ENCODE measurements at places on chromosomes 16 and 17.
A peak's percentile ranks its signal among the peaks of the same experiment; 100 is the strongest.

DNA sequence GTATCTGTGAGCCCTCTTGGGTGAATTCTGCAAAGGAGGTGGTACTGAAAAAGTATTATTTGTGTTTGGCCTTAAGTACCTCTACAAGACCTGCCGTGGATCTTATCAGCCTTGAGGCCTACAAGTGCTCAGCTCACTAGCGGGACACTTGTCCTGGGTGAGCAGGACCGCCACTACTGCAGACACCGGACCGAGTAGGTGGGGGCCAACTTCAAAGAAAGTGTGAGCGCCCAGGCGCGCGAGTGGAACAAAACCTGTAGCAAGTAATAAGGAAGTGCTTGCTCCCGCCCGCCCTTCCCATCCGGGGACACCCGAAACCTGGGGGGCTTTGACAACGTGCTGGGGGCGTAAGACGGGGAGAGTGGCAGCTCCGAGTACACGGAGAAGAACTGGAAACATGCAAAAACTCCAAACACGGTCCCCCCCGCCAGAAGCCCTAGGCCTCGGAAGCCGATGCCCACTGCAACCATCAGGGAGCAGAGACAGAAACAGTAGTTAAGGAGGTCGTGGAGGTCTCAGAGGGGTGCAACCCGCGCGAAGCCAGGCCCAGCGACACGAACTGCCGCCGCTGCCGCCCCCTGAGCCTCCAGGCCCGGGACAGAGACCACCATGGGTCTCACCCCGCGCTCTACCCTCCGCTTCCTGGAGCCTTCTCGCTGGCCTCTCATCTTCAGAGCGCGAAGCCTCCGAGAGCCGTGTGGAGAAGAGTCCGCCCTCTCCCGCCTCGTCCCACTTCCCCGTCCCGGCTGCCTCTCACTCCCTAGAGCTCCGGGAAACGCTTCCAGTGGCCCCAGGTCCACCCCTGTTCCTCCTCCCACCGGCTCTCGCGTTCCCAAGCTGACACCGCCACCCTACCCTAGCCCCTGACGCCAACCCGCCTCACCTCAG, 537 bp downstream of the CNOT1 start:
- peak overlapping the region; percentile 86 for H3K4me3 ChIP-seq
- peaks cover 4% of the 10 kb centered on the region for H3K36me3 ChIP-seq
- H3K27ac ChIP-seq: peak overlapping the region; percentile 97
- DNase-seq: peak; percentile 87
- peaks cover 33% of the 10 kb centered on the region for H3K4me1 ChIP-seq

- DNase-seq: no peak
- H3K27ac ChIP-seq: no peak overlapping the region
- no peaks in the 10 kb centered on the region for H3K27me3 ChIP-seq
- no peak overlapping the region for H3K4me3 ChIP-seq
- no peaks in the 10 kb centered on the region for H3K36me3 ChIP-seq
- peaks cover 17% of the 10 kb centered on the region for H3K4me1 ChIP-seq
These were observed 30.2 kb upstream of the ABCC3 start for GRCh38 chr17:50604513-50604912.

DNA sequence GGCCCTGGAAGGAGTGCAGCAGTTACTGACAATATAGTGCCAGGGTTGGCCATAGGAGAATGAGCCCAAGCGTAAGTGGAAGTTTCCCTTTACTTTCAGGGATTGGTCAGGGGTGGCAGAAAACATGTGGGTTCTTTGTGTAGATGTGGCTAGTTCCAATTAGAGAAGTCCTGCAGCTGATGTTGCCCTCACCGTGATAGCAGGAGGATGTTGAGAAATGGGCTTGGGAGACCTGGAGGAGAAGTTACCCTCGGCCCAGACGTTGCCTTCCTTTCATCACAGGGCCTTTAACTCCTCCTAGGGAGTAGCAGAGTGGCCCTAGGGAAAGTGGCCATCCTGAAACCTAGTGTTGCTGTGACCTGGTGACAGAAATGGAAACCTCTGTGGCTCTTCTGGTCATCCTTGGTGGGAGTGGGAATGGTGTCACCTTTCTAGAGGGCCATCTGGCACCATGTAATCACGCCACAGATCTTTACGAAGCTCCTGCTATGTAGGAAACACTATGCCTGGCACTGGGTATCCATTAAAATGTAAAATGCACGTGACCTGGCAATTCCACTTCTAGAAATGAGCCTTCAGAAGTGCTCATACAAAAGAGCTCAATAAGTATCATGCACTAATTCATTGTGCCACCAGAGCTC, 6.7 kb downstream of the TMEM92 start:
- H3K27ac ChIP-seq: peak overlapping the region; percentile 24
- H3K4me3 ChIP-seq: no peak overlapping the region
- no peaks in the 10 kb centered on the region for H3K36me3 ChIP-seq
- DNase-seq: no peak
- H3K27me3 ChIP-seq: no peaks in the 10 kb centered on the region

DNA sequence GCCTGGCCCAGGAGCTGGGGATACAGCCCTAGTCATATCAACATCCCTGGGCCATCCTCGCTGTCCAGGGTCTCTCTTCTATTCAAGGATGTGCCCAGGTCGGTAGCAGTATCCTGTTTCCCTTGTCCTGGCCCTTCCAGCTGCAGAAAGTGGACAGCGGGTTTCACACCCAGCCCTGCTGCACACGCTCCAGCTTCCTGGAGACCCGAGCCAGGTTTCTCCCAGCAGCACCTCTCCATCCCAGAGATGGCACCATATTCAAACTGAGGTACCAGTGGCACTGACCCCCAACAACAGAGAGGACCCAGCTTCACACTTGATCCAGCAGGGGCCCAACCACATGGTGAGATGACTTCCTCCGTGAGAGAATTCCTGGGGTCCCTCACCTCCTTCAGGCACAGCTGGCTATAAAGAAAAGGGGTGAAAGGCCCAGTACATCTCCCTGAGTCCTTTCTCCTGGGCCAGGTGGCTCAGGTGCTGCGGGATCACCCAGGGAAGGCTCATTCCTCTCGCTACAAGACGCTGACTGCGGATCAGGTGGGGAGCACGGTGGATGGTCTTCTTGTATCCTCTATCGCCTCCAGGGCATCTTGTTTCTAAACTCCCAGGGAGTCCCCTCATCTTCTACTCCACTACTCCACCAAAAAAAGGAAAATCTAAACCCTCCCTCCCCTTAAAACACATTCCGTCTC, 1.4 kb downstream of the CUEDC1 start:
- no peaks in the 10 kb centered on the region for H3K36me3 ChIP-seq
- H3K27me3 ChIP-seq: no peaks in the 10 kb centered on the region
- peaks cover 58% of the 10 kb centered on the region for H3K4me1 ChIP-seq
- no peak for DNase-seq

DNA sequence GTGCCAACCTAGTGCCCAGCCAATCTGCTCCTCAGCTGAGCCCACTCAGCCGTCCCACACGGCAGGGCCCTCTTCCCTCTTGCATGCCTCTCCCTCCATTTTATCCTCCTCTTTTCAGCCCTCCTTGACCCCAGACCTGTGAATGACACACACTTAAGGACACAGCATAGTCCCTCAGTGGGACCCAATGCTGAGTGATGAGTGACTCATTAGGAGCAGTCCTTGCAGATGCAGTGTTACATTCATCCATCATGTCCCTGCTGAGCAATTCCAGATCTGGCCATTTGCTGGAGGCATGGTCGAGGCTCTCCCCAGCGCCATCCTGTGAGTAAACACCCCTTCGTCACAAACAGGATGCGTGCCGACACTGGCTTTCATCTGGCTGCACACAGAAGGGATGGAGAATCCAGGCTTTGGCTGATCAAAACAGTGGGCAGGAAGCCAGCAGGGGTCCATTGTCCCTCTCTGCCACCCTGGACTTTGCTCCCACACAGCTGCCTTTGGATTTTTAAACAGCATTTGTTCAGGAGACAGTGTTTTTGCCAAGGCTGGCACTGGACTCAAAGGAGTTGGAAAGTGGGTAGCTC, 122.6 kb downstream of the AXIN2 start:
- DNase-seq: no peak
- no peak overlapping the region for H3K4me3 ChIP-seq
- no peaks in the 10 kb centered on the region for H3K36me3 ChIP-seq

DNA sequence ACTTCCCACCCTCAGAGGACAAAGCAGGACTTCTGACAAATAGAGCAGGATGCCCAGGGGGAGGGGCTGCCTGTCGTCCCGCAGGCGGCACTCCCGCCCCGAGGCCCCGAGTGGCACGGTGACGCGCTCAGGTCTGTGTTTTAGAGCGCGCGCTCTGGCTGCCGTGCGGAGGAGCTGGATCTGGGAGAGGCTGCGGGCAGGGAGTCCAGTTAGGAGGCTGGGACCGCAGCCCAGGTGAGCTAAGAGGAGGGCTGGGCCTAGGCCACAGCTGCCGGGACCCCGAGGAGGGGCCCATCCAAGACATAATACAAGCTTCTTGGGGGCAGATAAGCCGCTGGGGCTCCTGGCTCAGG, 6.4 kb downstream of the DOC2A start:
- DNase-seq: peak; percentile 58
- peak overlapping the region; percentile 2 for H3K4me3 ChIP-seq
- H3K36me3 ChIP-seq: no peaks in the 10 kb centered on the region

GRCh38 chr17:44053125-44053872, 13.2 kb downstream of the LSM12 start:
- no peak for DNase-seq
- H3K27ac ChIP-seq: no peak overlapping the region
- H3K4me1 ChIP-seq: peaks cover 3% of the 10 kb centered on the region
- no peak overlapping the region for H3K4me3 ChIP-seq

GRCh38 chr16:72173997-72174396, 2.0 kb upstream of the PMFBP1 start:
- no peaks in the 10 kb centered on the region for H3K27me3 ChIP-seq
- H3K36me3 ChIP-seq: no peaks in the 10 kb centered on the region
- no peak for DNase-seq
- no peak overlapping the region for H3K27ac ChIP-seq
- no peak overlapping the region for H3K4me3 ChIP-seq

GRCh38 chr17:43360739-43361505, 37.9 kb upstream of the ARL4D start:
- H3K4me3 ChIP-seq: peak overlapping the region; percentile 37
- H3K36me3 ChIP-seq: no peaks in the 10 kb centered on the region
- peaks cover 12% of the 10 kb centered on the region for H3K4me1 ChIP-seq
- no peaks in the 10 kb centered on the region for H3K27me3 ChIP-seq
- H3K27ac ChIP-seq: peak overlapping the region; percentile 82

GRCh38 chr17:44066204-44066930, at the start of gene LSM12:
LSM12 (minus strand) TSS chr17:44066671; CDS start chr17:44066587, 84 bp downstream.
- H3K27me3 ChIP-seq: no peaks in the 10 kb centered on the region
- peaks cover 29% of the 10 kb centered on the region for H3K4me1 ChIP-seq
- peaks cover 17% of the 10 kb centered on the region for H3K36me3 ChIP-seq
- peak; percentile 86 for DNase-seq

DNA sequence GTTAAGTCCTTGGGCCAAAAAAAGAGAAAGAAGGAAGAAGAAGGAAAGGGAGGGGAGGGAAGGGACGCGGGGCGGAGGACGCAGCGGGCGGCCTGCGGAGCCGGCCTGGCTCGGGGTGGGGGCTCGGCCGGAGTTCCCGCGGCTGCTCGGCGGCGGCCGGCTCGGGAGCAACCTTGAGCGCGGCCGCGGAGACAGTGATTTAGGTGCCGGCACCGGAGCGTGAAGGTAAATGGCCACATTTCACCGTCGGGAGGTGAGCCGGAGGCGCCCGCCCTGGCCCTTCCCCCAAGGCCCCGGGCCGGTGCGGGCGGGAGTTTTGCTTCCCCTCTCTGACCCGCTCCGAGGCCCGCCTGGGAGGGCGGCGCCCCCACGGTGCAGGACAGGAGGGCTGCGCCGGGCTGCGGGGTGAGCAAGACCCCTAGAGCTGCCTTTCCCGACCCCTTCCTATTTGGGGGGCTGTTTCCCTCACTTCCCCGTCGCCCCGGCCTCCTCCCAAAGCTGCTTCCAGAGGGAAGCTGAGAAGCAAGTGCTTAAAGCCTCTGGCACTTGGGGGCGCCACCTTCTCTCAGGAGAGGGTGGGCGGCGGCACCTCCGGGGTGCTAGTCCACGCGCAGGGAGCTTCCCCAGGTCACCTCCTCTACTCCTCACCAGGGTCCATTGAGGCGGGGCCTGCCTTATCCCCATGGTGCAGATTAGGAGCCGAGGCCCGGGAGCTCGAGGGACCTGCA, 56.5 kb downstream of the MRM1 start:
- H3K4me1 ChIP-seq: peaks cover 9% of the 10 kb centered on the region
- H3K4me3 ChIP-seq: peak overlapping the region; percentile 37
- DNase-seq: peak; percentile 83
- peaks cover 4% of the 10 kb centered on the region for H3K27me3 ChIP-seq
- no peak overlapping the region for H3K27ac ChIP-seq
- no peaks in the 10 kb centered on the region for H3K36me3 ChIP-seq

DNA sequence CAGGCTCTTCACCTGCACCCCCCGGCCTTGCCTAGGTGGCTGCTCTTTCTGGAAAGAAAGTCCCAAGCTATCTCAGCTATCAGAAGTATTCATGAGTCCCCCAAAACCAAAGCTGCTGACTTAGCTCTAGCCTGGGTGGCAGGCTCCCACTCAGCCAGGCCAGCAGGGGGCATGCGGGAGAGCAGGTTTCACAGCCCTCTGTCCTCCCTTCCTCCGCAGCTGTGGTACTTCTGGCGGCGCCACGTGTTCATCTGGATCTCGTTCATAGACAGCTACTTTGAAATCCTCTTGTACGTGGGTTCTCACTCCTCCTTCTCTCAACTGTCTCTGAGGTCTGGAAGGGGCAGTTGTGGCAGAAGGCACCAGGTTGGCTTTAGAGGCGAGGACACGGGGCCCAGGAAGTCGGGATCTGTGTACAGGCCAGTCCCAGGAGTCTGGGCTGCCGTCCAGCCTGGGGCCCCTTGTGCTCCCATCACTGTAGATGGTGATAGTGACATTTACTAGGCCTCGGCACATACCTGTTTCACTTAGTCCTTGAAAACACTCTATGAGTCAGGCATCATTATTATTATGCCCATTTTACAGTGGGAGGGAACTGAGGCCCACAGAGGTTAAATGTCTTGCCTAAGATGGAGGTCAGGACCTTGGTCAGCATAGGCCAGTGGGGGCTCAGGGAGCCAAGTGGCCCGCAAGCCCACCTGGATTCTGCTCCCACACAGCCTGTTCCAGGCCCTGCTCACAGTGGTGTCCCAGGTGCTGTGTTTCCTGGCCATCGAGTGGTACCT, 12.9 kb downstream of the TRPV2 start:
- H3K36me3 ChIP-seq: peaks cover 46% of the 10 kb centered on the region
- H3K27ac ChIP-seq: peak overlapping the region; percentile 14
- H3K4me1 ChIP-seq: no peaks in the 10 kb centered on the region

GRCh38 chr17:39641883-39642282, 4.9 kb downstream of the STARD3 start:
- peak overlapping the region; percentile 5 for H3K27ac ChIP-seq
- no peaks in the 10 kb centered on the region for H3K36me3 ChIP-seq
- H3K27me3 ChIP-seq: no peaks in the 10 kb centered on the region
- no peak overlapping the region for H3K4me3 ChIP-seq
- H3K4me1 ChIP-seq: peaks cover 61% of the 10 kb centered on the region
- DNase-seq: no peak

GRCh38 chr16:57022445-57022844, 33.1 kb downstream of the NLRC5 start:
- no peak overlapping the region for H3K4me3 ChIP-seq
- no peaks in the 10 kb centered on the region for H3K4me1 ChIP-seq
- H3K27ac ChIP-seq: no peak overlapping the region
- DNase-seq: no peak
- H3K27me3 ChIP-seq: no peaks in the 10 kb centered on the region

GRCh38 chr16:29809850-29810698, 1.9 kb upstream of the PRRT2 start:
- peaks cover 21% of the 10 kb centered on the region for H3K36me3 ChIP-seq
- H3K27ac ChIP-seq: peak overlapping the region; percentile 94
- no peak for DNase-seq
- H3K4me3 ChIP-seq: peak overlapping the region; percentile 4
- H3K27me3 ChIP-seq: no peaks in the 10 kb centered on the region
- peaks cover 74% of the 10 kb centered on the region for H3K4me1 ChIP-seq

GRCh38 chr17:9258115-9259015, 237.1 kb downstream of the NTN1 start:
- H3K27me3 ChIP-seq: no peaks in the 10 kb centered on the region
- DNase-seq: no peak
- no peak overlapping the region for H3K27ac ChIP-seq
- H3K36me3 ChIP-seq: no peaks in the 10 kb centered on the region
- no peak overlapping the region for H3K4me3 ChIP-seq

Data from upper lobe of left lung (tissue), 6 donors.